Activated T-helper 1 cell treated with anti-CD3 and anti-CD28 coated beads, Interleukin-2, amount 50 U/mL, for 16 hours (primary cell): ENCODE measurements at places on chromosomes 2 and 18.

DNA sequence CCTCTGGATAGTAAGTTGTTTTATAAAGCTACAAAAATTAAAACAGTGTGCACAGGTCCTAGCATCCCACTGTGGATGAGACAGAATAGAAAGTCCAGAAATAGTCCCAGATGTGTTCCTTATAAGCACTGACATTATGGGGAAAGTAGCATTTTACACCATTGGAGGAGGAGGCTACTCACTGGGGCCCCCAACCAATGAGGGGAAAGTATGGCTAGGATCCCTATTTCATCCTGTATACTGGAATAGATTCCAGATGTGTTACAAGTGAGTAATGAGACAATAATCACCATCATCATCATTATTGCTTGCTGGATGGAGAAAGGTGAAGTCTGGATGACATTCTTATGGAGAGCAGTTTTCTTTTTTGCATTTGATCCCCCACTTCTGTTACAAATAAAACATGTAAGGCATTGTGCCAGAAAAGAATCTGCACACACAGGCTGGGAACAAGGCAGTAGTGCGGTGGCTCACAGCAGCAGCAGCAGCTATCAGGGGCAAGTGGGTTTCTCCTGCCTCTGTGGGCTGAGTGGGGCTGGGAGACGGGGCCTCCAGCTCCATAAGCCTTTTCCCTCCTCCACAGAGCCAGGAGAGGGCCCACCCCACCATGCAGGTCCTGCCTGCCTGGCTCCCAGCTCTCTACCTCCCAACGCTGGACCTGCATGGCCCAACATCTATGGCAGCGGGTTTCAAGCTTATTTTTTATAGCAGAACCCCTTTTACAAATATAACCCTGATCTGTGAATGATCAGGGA lies 5.0 kb downstream of the ARID5A start:
- DNase-seq: no peak

DNA sequence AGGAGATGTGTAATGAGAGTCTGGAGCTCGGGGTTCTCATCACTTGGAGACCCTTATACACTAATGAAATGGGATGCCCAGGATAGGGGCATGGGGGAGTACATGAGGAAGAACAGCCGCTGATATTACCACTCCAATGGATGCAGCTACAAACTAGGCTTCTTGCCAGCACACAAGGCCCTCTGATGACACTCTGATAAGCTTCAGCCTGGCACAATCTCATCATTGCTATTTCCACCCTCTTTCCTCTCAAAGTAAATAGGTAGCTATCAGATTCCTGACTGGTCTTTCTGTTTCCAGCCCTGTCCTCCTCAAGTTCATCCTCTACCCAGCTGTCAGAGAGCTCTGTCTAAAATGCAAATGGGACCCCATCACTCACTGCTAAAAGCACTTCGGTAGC lies 103.0 kb downstream of the GPR39 start:
- DNase-seq: no peak

DNA sequence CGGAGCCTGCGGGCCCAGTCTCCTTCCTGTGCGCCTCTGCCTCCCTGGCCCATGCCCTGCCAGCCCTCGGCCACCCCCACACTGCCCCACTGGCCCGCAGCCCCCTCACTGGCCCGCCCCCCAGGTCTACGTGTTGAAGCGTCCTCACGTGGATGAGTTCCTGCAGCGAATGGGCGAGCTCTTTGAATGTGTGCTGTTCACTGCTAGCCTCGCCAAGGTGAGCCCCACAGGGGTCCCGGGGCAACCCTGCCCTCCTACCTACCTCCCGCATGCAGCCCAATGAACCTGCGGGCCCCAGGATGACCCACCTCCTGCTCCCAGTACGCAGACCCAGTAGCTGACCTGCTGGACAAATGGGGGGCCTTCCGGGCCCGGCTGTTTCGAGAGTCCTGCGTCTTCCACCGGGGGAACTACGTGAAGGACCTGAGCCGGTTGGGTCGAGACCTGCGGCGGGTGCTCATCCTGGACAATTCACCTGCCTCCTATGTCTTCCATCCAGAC lies 3.3 kb downstream of the CTDSP1 start:
- DNase-seq: no peak

DNA sequence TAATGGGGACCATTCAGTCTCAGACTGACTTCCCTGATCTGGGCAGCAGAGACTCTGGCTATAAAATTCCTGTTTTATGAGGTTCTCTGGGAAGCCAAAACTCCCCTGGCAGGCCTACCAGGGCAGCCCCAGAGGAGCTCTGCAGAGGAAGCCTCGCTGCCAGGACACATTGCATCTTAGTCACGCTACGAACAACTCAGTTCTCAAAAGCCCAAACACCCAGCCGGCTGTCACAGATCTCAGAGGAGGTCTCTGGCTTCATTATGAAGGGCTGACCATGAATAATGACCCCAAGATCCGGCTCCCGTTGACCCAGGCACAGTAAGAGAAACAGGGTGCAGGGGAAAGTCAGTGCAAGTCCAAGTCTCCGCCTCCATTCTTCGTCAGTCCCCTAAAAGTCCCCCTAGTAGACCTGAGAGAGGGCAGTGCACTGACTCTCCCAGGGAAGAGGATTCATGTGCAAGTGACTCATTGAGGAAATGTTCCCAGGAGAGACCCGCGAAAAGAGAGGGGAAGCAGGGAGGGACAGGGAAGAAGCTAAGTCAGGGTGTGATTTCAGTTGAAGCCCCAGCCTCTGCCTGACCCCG lies 212.3 kb downstream of the CYP26B1 start:
- no peak for DNase-seq

DNA sequence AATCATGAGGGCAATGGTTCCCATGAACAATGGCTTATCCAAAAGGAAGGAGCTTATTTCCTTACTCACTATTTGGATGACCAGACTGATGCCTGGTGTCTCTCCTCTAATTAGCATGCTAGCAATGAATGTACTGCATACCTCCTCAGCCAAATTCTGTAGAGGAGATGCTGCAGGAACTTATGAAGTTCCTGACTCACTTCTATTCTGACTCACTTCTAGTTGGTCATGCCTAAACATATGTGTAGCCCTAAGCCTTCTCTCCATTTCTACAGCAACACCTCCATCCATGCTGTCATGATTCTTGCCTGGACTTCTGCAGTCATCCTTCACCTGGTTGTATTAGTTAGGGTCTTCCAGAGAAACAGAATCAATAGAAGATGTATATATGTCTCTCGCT lies 59.9 kb upstream of the MRPS9 start:
- no peak for DNase-seq

DNA sequence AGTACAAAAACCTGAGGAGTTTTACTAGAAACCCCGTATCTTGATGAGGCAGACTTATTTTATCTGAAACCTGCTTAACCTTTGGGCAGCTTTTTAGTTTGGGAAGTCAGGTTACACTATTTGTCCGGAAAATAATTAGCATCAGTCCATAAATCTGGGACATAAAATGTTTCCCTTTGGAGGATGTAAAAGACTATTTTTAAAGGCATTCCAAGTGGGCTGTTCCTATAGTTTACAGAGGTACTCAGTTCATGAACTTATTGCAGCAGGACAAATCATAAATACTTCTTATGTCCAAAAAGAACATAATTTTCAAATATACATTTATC lies 6.3 kb downstream of the HTR2B start:
- no peak for DNase-seq

GRCh38 chr2:97727296-97727695 lies 13.9 kb downstream of the ZAP70 start:
- no peak for DNase-seq

DNA sequence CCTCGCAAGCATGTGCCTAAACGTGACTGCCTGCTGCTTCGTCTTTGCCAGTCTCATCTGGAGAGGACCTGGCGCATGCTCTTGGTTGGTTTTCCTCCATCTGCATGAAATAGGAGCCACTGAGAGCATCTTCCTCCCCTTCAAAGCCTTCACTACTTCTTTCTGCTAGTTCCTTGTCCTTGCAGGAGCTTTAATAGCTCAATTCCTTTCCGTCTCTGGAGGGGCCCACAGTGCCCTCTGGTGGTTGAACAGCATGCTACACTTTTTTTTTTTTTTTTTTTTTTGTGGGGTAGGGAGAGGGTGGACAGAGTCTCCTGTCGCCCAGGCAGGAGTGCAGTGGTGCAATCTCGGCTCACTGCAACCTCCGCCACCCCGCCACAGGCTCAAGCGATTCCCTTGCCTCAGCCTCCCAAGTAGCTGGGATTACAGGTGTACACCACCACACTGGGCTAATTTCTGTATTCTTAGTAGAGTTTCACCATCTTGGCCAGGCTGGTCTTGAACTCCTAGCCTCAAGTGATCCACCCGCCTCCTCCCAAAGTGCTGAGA lies 59.6 kb downstream of the SP110 start:
- peak; percentile 16 for DNase-seq

GRCh38 chr18:11025671-11026070 lies 123.7 kb downstream of the PIEZO2 start:
- DNase-seq: no peak

DNA sequence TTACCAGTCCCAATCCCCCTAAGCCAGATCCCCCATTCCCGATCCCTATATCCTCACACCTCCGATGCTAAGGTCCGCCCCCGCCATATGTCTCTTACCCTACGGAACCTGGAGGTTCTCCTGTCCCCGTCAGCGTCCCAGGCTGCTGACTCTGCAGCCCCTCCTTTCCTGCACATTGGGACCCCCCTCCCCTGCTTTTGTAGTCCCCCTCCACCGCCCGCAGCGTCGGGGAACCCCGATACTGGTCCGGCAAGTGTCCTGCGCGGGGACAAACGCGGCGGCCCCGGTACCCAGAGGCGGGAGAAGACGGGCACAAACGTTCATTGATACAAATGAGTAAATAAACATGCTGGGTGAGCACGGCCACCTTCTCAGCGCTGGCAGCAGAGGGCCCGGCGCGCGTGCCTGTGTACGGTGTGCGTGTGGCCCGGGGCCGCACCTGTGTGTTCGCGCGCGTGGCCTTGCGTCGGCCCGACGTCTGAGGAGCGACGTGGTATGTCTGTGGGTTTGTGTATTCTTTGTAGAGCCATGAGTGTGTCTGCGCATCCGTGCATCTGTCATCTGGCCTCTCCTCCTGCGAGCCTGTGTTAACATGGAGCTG lies 2.0 kb upstream of the CYP26B1 start:
- DNase-seq: no peak

GRCh38 chr2:226579519-226579918 lies 220.1 kb downstream of the IRS1 start:
- DNase-seq: no peak

GRCh38 chr2:69141061-69141460 lies 128.1 kb downstream of the ANTXR1 start:
- DNase-seq: no peak

GRCh38 chr18:22318745-22319407 lies 98.8 kb downstream of the CTAGE1 start:
- DNase-seq: no peak

GRCh38 chr2:160928854-160929301 lies 231.3 kb upstream of the TANK start:
- DNase-seq: no peak

DNA sequence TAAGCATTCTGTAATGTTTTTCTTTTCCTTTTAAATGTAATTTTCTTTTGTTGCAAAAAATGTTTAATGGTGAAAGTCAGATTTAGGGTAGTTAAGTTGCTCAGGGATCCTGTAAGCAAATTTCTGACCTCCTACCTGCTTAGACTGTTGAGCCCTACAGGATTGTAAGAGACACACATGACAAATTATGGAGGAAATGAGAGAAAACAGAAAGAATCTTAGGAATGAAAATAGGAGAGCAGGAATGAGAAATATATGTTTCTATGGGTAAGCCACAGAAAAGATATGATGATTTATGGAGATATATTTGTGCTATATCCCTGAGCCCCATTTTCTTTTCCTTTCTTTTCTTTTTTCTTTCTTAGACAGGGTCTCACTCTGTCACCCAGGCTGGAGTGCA lies 28.3 kb downstream of the CYBRD1 start:
- DNase-seq: no peak

- DNase-seq: no peak
These were observed 55.5 kb upstream of the SLC8A1 start for GRCh38 chr2:40507432-40507831.

- no peak for DNase-seq
These were observed 41.0 kb downstream of the SP110 start for GRCh38 chr2:230178546-230179485.

GRCh38 chr18:22031611-22032010 lies 137.8 kb upstream of the GATA6 start:
- DNase-seq: no peak

DNA sequence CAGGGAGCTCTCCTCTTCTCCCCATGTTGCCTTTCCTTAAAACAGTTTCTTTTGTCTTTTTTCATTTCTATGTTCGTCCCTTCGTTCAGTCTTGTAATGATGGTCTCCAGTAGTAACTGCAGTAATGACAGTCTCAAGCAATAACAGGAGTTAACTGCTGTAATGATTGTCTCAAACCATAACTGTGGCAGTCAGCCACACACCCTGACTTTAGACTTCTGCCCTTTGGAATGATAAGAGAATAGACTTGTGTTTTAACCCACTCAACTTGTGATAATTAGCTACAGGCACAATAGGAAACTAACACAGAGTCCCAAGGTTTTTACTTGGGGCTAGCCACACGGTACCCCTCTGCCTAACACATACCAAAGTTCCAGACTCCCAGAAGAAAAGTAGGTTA lies 12.1 kb downstream of the TMEM131 start:
- no peak for DNase-seq

GRCh38 chr2:188577231-188577630 lies 285.6 kb downstream of the GULP1 start:
- no peak for DNase-seq

GRCh38 chr2:54466870-54467269 lies 10.7 kb downstream of the SPTBN1 start:
- DNase-seq: no peak

DNA sequence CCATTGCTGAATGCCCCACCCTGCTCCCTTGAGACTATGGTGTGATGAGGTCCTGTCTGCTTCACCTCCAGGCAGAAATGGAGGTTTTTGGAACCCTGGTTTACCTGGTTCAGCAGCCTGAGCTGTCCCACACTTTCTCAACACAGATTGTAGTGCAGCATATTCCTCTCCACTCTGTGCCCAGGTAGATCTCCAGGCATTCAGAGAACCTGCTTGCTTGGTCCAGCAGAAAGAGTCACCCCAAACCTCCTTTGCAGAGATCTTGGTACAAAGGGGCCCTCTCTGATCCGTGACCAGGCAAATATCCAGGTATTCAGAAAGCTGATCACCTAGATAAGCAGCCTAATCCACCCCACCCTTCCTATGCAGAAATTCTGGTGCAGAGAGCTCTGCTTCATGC lies 1288.2 kb upstream of the CRIM1 start:
- DNase-seq: no peak

- no peak for DNase-seq
These were observed 38.3 kb downstream of the CRACDL start for GRCh38 chr2:98897746-98898145.

DNA sequence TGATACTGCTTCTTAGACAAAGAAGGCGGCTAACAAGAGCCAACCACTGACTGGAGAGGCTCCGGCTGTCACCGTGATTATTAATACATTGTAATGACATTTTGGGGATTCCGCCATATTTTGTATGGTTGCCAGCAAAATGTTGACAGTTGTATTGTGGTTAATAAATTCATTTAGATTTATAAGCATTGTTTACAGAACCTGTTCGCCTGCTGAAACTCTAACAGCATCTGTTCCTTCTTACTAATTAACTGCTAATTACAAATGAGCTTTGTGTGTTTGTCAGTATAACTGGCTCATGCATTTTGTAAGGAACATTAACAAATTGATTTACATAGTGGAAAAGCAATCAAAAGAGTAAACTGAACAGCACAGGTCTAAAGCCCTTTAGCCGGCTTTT lies 332.4 kb downstream of the GBX2 start:
- no peak for DNase-seq
